Parietal lobe (tissue), 2 donors: ENCODE measurements at places on chromosomes 1 and 21. TPM values are rescaled to one million over a fixed set of nuclear protein-coding genes. Genes with fewer than 3 reads are reported as not detected.

The DAB1 gene
- total RNA-seq, result 93.9 TPM

The MSH4 gene
- 1.9 TPM for total RNA-seq

The CFHR5 gene
- total RNA-seq, result not detected

The AMY1C gene
- not detected for total RNA-seq

The MPZ gene
- 2.2 TPM for total RNA-seq

The IL19 gene
- total RNA-seq, result not detected

The LCE3E gene
- total RNA-seq, result not detected

The CYB5RL gene
- total RNA-seq, result 6.6 TPM

The LDLRAD1 gene
- total RNA-seq, result not detected

The ITLN2 gene
- total RNA-seq, result not detected

The PLA2G2C gene
- total RNA-seq, result not detected

The OLIG2 gene
- total RNA-seq, result 18.2 TPM

The RHOU gene
- 28.2 TPM for total RNA-seq

The POTED gene
- total RNA-seq, result not detected

The MYOC gene
- total RNA-seq, result not detected

The S100A3 gene
- not detected for total RNA-seq

The ERVH48-1 gene
- not detected for total RNA-seq

The TSPAN1 gene
- not detected for total RNA-seq

The GNG4 gene
- 32.2 TPM for total RNA-seq

The HAX1 gene
- total RNA-seq, result 47.6 TPM

The MPC2 gene
- 36.9 TPM for total RNA-seq

The S100A12 gene
- 1.6 TPM for total RNA-seq

The OR10J1 gene
- not detected for total RNA-seq

The CACNA1S gene
- not detected for total RNA-seq

The LIN28A gene
- total RNA-seq, result not detected

The LRRC40 gene
- total RNA-seq, result 75.7 TPM
